ENCODE measurements at places on chromosomes 6 and 20.
A peak's percentile ranks its signal among the peaks of the same experiment; 100 is the strongest.

DNA sequence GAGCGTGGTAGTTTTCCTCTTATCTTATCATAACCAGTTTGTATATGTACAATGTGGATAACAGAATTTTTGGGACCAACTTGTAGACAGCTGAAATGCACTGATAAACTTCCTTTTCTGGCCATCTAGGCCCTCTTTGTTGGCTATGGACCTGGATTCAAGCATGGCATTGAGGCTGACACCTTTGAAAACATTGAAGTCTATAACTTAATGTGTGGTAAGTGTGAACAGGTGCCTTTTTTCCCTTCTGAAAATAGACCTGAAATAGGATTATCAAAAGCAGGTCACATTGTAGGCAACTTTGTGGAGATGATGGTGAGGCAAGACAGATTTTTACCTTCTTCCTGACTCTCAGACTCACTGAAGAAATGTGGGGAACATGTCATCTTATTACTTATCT lies 67.8 kb downstream of the ENPP1 start:
- DNase-seq: no peak

- DNase-seq: peak; percentile 80
Measured at GRCh38 chr20:31514154-31515071, at the start of gene HM13. Gene HM13, plus strand, starts transcription at chr20:31514442. Its CDS starts 110 bp downstream, at chr20:31514552.

- DNase-seq: no peak
Measured at GRCh38 chr20:50916257-50916656, 15.0 kb downstream of the ADNP start.

- peak; percentile 56 for DNase-seq
Measured at GRCh38 chr6:1604158-1605003, 5.3 kb upstream of the FOXC1 start.

DNA sequence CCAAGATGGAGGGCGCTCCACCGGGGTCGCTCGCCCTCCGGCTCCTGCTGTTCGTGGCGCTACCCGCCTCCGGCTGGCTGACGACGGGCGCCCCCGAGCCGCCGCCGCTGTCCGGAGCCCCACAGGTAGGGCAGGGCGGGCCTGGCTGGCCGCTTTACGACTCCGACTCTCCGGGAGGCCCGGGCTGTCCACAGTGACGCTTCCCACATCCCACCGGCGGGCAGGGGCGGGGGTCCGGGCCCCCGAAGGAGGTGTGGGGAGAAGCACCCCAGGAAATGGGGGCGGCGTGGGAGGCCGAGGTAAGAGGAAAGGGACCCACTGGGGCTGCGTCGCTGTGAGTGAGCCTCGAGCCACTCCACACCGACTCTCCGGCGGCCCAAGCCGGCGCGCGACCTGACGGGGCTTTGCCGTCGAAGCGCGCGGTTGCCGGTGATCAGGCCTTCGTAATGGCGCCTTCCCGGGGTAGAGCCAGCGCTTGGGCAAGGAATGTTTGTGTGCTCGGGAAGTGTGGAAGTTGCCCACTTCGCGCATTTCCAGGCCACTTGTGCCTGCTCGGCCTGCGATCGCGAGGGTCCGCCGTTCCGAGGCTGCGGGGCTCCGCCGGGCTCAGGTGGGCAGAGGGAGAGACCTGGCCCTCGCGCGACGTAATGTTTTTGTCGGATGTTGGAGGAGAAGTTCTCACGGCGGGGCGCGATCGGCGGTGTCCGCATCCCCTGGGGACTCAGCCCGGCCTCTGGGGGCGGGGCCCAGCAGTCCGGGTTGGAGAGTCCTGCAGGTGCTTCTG lies 427 bp downstream of the GINM1 start:
- peak; percentile 54 for DNase-seq

DNA sequence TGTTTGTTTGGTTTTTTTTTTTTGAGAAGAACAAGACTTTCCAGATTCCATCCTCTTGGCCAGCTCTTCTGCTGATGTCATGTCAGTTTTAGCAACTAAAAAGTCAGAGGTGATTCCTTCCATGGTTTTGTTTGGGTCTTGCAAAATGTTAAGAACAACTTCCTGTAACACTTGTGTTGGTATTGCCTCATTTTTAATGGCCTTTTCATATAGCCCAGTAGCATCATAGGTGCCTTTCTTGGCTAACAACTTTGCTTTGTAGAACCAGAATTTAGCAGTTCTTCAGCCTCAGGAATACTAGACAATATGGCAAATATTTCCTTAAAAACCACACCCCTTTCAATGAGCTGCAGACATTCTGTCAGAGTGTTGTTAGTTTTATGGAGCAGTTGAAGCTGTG lies 99.5 kb upstream of the SIRPG start:
- DNase-seq: no peak

GRCh38 chr6:14276667-14277404 lies 159.3 kb downstream of the CD83 start:
- peak; percentile 17 for DNase-seq

- DNase-seq: no peak
Measured at GRCh38 chr20:63972312-63973159, 2.8 kb upstream of the ZNF512B start.

DNA sequence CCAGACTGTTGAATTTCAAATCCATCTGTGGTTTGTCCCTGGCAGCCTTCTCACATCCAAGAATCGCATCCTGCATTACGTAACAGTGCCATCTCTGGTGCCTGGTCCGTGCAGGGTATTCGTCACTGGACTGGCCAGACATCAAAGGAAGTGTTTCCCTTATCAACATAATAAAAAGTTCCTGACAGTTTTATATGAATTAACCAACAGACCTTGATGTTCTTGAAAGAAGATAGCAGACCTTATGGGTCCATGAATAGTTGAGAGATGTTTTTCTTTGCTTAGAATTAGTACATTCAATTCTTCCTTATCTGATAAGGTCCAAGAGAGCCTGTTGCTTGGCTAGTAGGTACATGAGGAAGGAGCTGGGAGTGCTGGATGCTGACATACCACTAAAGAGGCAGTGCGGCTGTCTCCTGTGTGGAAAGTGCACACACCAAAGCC lies 77.6 kb downstream of the PHACTR2 start:
- DNase-seq: no peak

- DNase-seq: no peak
Measured at GRCh38 chr20:63457737-63458136, 14.7 kb downstream of the KCNQ2 start.

DNA sequence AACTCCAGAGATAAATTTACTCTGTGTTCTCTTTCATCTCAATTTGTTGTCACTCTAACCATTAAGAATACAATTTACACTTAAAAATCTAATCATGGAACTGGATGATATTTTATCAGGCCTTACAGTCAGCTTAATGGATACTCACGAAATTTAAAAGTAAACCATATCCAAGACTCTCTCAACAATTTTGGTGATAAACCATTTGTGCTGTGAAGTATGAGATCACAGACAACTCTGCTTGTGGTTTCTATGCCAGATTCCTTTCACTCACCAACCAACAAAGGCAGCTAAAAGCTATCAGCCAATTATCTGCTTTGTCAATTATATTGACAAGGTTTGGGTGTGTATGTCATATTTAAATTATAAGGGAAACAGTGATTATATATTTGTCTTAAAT lies 155.8 kb downstream of the TRDN start:
- DNase-seq: no peak

GRCh38 chr20:45289942-45290676 lies 16.5 kb upstream of the RBPJL start:
- no peak for DNase-seq

GRCh38 chr6:168525114-168525513 lies 84.1 kb downstream of the SMOC2 start:
- DNase-seq: no peak

- DNase-seq: no peak
Measured at GRCh38 chr6:4673861-4674260, 102.3 kb upstream of the CDYL start.

DNA sequence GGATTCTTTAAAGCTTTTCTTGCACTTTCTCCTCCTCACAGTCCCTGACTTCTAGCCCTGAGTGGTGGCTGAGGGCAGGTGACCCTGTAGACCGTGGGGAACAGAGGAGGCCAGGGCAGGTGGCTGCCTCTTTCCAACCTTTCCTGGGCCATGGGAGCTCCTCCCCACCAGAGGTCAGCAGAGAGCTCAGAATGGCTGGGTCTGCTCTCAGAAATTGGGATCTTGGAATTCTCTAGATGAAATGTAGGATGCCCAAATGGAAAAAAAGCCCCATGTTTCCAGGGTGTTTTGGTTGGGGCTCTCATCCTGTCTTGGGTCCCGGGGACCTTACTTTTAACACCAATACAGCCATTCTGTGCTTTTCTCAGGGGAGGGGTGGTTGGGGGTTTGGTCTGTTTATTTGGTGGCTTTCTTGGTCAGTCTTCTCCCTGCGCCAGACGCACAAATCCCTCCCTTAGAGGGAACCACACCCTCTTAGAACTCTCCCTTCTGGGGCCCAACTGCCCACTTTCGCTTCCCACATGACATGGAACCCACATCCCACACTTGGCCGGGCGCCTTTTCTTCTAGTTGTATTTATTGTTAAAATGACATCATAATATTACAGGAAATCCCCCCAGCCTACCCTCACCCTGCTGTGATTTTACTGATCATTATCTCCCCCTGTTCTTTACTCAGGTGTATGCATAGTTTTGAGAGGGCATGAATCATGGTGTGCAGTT lies 17.9 kb downstream of the GNAS start:
- DNase-seq: peak; percentile 31

GRCh38 chr20:40390654-40391053 lies 298.4 kb downstream of the MAFB start:
- no peak for DNase-seq

DNA sequence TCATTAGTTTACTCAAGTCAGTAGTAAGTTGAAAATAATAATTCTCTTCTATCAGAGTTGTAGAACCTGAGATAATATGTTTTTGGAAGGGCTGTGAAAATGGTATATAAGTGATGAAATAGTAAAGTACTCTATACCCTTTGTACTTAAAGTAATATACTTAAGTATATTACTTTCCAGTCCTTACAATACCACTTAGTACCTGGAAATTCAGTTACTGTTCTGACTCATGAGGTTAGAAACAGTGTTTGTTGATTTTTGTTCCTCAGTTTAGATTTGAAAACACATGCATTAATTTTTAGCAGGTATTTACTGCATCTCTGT lies 10.1 kb downstream of the TULP4 start:
- no peak for DNase-seq

DNA sequence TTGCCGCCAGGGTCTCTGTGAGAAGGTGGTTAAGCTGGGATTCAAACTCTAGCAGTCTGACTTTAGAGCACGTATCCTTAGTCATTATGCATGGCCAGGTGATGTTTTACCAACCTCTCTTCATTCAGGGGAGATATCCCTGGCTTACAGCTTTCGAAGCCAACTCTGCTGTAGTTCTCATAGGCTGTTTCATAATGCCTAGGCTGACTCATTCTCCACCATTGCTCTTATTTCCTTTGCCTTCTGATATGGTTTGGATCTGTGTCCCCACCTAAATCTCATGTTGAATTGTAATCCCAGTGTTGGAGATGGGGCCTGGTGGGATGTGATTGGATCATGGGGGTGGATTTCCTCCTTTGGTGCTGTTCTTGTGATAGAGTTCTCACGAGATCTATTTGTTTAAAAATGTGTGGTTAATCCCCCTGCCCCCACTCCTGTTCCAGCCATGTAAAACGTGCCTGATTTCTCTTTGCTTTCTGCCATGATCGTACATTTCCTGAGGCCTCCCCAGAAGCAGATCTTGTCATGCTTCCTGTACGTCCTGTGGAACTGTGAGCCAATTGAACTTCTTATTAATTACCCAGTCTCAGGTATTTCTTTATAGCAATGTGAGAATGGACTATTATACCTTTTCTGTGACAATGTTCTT lies 94.6 kb upstream of the MAN1A1 start:
- DNase-seq: no peak

- no peak for DNase-seq
Measured at GRCh38 chr20:31709939-31710338, 12.7 kb downstream of the BCL2L1 start.

- no peak for DNase-seq
Measured at GRCh38 chr6:117552618-117553017, 49.7 kb downstream of the GOPC start.

DNA sequence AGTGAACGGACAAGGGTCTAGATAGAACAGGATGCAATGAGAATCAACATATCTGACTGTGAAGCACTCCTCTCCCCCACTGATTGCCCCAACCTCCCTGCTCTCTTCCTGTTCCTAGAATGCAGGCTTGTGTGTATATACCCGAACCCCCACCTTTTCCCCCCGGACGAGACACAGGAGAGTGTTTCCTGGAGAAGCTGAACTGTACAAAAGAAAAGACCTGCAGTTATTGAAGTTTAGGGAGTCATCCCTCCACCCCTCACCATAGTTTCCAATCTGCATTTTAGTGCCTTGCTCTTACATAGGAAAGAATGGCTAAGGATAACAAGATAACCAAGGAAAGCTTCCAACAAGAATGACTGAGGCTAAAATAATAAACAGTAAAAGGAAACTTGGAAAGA lies 55.5 kb upstream of the PDE10A start:
- DNase-seq: no peak

DNA sequence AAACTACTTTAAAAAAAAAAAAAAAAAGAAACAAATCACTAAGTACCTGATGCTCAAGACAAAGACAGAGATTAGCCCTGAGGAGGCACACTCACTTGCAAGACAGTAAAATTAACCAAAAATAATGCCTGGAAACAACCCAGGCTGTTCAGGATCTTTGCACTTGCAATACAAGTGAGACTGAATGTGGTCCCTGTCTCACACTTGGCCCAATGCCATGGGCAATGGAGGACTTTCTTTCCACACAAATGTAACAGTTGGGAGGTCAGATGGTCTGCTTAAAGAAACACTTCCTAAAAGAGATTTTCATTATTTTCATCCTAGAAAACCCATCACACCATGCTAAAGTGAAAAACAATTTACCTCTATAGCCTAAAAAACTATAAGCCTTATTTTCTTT lies 16.2 kb downstream of the STAU1 start:
- DNase-seq: no peak

DNA sequence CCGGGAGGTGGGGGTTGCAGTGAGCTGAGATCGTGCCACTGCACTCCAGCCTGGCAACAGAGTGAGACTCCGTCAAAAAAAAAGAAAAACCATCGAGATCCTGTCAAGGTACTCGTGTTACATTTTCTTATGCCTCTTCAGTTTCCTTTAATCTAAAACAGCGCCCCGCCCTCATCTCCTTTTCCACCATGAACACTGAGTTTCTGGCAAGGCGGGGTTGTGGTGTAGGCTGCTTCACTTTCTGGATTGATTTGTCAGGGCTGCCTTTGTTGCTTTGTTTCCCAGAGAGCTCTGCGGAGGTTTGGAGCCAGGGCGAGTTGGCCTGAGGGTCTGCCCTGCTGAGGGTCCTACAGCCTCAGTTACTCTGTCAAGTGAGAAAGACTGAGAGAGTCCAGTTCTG lies 8.9 kb downstream of the ITPR3 start:
- no peak for DNase-seq

DNA sequence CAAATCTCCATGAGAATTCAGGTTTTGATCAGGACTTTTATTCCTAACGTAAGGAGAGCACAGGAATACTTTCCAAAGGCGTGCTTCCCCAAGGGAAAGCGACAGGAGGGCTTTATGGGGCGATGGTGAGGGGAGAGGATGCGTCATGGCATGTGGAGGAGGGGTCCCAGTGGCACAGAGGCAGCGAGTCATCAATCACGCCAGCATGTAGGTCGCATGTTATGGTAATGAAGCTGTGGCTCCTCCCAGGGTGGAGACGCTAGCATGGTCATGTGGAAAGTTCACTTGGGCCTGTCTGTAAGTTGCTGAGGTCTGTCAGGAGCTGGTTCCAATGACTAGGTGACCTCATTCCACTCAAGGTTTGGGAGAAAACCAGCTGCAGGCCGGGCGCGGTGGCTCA lies 35.3 kb upstream of the PAX1 start:
- no peak for DNase-seq

- DNase-seq: no peak
Measured at GRCh38 chr6:163287626-163288025, 126.9 kb upstream of the QKI start.

- DNase-seq: no peak
Measured at GRCh38 chr20:48451401-48451800, 376.4 kb downstream of the PREX1 start.

- DNase-seq: no peak
Measured at GRCh38 chr6:134882426-134883038, 67.4 kb downstream of the ALDH8A1 start.
